ENCODE measurements at places on chromosomes 5 and 9. TPM values are rescaled to one million over a fixed set of nuclear protein-coding genes. Genes with fewer than 3 reads are reported as not detected.

The TLX3 gene
- total RNA-seq: 2.1 TPM

The PRRX2 gene
- total RNA-seq: 0.50 TPM

The INSL4 gene
- total RNA-seq: 0.29 TPM

The CLIC3 gene
- 38.6 TPM for total RNA-seq

The SLC6A19 gene
- 22.2 TPM for total RNA-seq

The OBP2B gene
- total RNA-seq: not detected

The CERCAM gene
- 47.3 TPM for total RNA-seq

The IL3 gene
- not detected for total RNA-seq

The CDH9 gene
- 0.68 TPM for total RNA-seq

The IL4 gene
- not detected for total RNA-seq

The LCN10 gene
- not detected for total RNA-seq

The SLC4A9 gene
- not detected for total RNA-seq

The GRHPR gene
- 81.6 TPM for total RNA-seq

The HAPLN1 gene
- total RNA-seq: 5.5 TPM

The PCDHGA2 gene
- total RNA-seq: 0.69 TPM

The BSPRY gene
- total RNA-seq: 9.0 TPM

The EIF4E1B gene
- total RNA-seq: not detected

The ARHGEF37 gene
- 7.1 TPM for total RNA-seq

The MOB3B gene
- total RNA-seq: 27.5 TPM

The TLR4 gene
- total RNA-seq: 2.7 TPM

The GPR150 gene
- not detected for total RNA-seq

The PDZD2 gene
- 4.3 TPM for total RNA-seq

The FAT2 gene
- 0.80 TPM for total RNA-seq

The SHOC1 gene
- total RNA-seq: not detected

The CER1 gene
- total RNA-seq: 0.99 TPM

The GPR151 gene
- total RNA-seq: not detected

The PAXX gene
- total RNA-seq: 63.4 TPM

The BICD2 gene
- 26.8 TPM for total RNA-seq

The SPATA31A3 gene
- not detected for total RNA-seq

The HSD17B3 gene
- not detected for total RNA-seq

The SLC34A3 gene
- 0.81 TPM for total RNA-seq

The PCA3 gene
- 0.33 TPM for total RNA-seq

The CORO2A gene
- 9.9 TPM for total RNA-seq

The EQTN gene
- total RNA-seq: not detected

The SPINK13 gene
- not detected for total RNA-seq

The NDFIP1 gene
- 57.7 TPM for total RNA-seq

The PCDHGA6 gene
- total RNA-seq: 0.86 TPM

The ZBED3 gene
- 15.4 TPM for total RNA-seq

The MARVELD2 gene
- total RNA-seq: 62.5 TPM

The WHRN gene
- 13.3 TPM for total RNA-seq

The ORM1 gene
- total RNA-seq: 1.6 TPM

The NKD2 gene
- 23.3 TPM for total RNA-seq

Data from type B pancreatic cell (in vitro differentiated cells).